ENCODE measurements at places on chromosomes 1 and 21.
A peak's percentile ranks its signal among the peaks of the same experiment; 100 is the strongest.

- peak; percentile 36 for DNase-seq
Observed at GRCh38 chr1:20982316-20982715, 194.4 kb downstream of the EIF4G3 start.

- DNase-seq = no peak
Observed at GRCh38 chr1:3500265-3500835, 45.9 kb downstream of the ARHGEF16 start.

DNA sequence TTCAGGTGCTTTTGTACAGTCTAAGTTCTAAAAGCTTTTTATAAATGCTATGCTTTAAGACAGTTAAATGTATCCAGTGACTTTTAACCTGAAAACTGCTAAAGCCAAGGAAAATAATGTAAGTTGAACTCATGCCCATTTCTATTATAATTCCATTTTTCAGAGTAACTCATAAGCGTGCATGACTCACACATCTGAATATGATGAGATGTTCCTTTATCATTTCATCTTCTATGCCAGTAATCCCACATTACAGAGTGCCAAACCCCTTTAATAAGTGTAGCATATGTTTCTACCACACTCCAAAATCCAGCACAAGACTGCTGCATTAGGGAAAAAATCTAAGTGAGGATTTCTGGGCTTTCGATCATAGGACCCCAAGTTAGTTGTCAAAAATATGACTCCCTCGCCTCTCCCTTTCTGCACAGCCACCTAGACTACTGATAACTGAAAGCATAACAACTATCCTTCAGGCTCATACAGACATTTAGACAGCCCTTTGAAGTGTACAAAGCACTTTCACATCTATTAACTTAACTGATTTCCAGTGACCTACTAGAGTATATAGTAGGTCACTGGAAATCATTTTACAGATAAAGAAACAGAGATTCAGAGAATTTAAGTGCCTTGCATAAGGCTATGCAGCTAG lies 45.3 kb downstream of the JAK1 start:
- no peak for DNase-seq

DNA sequence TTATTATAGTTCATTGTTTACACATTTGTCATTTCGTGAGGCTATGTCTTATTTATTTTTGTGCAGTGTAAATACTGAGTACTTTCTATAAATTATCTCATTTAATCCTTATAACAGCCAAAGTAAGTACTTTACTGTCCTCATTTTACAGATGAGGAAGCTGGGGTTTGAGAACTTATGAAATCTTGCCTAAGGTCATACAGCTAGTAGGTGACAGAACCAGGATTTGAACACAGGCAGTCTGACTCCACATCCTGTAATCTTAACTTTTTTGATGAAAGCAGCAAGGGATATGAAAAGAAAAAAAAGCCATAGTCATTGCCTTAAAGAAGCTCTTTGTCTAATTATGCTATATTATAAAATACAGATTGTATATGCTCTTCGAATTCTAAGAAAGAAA lies 107.1 kb upstream of the BMP8A start:
- DNase-seq = no peak

GRCh38 chr1:246338546-246338945 lies 168.5 kb downstream of the SMYD3 start:
- no peak for DNase-seq

DNA sequence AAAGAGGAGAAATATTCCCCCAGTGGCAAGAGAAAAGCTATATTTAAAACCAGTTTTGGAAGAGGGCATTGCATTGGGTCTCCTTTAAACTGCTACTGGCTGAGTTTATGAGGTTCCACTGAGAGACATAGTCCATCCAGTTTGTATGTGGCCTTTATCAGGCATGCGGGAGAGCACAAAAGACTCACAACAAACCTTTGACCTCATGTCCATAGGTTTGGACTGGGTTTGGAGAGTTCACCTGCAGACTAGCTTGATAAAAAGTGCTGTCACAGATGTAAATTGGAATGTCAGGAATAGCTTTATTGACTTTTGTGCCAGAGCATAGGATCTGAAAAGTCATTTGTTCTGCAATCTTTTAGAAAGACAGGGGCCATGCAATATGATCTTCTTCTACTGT lies 131.0 kb upstream of the NRIP1 start:
- DNase-seq = no peak

DNA sequence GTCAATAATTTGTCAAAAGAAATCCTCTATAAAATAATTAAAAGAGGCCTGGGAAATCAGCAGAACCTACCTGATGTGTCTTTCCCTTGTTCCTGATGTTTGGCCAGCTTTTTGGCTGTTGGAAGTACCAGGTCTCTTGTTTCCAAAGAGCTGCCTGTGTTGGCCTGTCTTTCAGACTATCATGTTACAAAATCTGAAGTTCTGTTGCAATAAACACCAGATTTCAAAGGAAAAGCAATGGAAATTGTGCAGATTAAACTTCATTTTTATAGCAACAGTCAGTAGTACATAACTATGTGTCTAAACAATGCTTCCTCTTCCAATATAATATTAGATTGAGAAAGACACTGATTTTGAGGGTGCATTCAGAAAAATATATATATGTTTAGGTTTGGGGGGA lies 647.2 kb upstream of the CXADR start:
- no peak for DNase-seq

- no peak for DNase-seq
Observed at GRCh38 chr1:71792264-71792663, 490.1 kb downstream of the NEGR1 start.

DNA sequence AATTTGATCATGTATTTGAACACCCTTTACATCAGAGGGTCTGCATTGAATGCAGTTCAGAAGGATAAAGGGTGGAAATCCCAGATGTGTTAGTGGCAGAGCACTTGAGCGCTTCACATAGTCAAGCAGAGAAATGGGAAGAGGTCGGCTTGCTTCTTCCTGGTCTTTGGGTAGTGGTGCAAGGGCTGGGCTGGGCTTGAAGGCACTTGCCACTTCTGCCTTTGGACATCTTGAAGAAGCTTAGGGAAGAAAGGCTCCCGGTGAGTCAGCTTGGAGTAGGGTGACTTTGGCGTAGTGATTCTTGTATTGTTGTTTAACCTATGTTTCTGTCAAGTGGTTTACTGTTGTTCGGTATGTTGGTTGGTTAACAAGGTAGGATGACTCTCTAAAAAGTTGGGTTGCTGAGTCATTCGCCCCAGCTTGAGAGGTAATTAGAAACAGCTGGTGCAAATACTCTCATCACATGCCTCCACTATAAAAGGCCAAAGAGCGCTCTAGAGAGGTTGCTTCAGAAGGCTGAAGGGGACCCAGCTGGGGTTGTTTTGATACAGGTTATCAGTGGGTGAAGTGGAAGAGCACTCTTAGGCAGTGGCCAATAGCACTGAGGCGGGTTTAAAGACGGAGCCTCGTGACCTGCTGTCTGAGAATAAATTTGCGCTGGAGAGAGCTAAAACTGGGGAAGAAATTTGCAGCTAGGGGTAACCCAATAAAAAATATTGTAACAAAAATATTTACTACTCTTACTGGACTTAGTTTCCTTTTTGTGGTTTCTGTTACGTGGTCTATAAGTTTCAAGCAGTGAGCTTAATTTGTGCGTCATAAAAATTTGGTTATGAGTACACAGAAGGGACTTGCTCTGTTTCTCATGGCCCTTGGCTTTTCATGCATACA lies 1.4 kb downstream of the BACH1 start:
- peak; percentile 92 for DNase-seq

DNA sequence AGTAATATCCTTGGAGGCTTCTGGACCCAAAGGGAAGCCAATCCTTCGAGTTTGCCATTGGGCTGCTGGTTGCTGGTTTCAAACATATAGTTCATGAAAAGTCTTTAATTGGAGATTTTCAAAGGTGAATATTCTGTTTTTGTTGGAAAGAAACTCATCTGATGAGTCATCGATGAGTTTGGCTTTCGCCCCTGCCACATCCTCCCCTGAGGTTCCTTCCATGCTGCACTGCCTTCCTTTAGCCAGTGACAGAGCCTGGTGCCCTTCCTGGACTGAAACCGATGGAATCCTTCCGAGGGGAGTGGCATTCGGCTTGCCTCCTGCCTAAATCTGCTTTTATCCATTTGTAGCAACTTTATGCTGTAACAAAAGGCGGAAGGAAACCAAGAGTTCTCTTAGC lies 550.0 kb downstream of the KIF26B start:
- DNase-seq = no peak

DNA sequence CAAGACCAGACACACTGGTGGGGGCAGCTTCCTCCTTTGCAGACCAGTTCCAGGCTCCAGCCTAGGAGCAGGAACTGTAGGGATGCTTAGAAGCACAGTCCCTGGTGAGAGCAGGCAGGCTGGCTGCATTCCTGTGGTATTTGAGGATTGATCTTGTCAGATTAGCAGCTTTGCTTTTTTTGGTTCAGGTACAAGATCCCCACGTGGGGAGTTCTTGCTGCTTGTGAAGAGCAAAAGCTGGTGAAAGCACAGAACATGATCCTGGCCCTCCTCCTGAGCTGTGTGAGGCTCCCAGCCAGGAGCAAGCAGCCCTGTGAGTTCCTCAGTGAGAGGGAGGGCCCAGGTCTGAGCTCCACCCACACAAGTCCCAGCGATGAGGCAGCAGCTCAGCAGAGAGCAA lies 75.3 kb upstream of the ARTN start:
- peak; percentile 69 for DNase-seq

DNA sequence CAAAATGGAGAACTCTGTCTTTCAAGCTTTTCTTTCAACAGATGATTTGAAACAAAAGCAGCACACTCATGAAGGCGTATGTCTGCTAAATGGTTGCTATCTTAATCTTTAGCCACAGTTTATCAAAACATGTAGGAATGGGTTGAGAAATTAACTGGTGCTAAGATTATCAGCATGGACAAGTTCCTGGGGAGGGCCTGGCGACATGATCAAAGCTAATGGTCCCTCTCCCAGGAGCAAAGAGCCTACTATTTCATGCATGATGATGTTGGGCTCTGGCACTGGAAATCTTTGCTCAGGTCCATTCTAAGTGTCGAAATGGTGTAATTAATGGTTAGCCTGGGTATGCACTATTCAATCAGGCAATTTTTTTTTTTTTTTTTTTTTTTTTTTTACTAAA lies 91.7 kb downstream of the SLC45A1 start:
- DNase-seq = no peak

- DNase-seq = no peak
Observed at GRCh38 chr1:48761411-48761810, 15.3 kb downstream of the BEND5 start.

DNA sequence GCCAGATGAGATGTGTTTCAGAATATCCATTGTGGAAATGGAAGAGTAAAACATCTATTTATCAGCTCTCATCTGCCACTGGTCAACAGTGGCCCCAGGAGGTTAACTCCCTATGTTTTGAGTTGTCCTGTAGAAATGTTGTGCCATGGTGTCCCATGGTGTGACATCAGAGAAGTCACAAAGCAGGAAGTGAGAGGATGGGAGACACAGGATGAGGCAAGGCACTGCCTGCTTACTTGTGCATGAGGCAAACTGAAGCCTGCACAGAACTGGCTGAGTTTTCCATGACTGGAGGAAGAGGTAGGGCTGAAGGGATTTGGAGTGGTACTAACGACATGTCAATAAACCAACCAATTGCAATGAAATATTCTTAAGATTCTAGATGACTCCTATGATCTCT lies 131.5 kb upstream of the ZNF644 start:
- DNase-seq = no peak

DNA sequence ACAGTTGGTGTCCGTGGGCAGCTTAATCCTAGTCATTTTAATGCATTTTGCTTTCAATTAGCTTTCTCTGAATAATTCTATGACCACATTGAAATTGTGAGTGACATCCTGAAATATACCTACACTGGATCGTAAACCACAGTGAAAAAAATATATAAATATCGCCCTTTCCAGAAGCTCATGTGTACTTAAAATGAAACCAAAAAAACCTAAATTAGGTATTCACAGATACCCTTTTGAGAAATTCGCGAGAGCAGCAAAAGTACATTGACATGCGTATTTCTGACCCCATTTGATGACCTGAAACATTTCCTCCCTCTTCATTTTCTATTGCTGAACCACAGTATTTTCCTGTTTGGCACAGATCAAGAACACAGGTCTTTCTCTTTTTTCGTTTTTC lies 253.8 kb downstream of the LTN1 start:
- DNase-seq = no peak

DNA sequence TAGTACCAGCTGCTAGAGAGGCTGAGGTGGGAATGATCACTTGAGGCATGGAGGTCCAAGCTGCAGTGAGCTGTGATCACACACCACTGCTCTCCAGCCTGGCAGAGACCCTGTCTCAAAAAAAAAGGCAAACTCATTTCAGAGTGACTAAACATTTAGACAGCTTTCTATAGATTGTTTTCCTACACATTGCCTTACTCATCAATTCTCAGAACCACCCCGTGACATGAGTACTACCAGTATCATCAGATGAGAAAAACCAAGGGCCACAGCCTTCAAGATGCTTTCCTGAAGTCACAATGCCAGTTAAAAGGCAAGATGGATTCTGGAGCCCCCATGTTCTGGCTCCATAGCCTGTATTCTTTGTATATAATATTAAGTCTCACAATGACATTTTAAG lies 22.4 kb upstream of the SMPDL3B start:
- no peak for DNase-seq

DNA sequence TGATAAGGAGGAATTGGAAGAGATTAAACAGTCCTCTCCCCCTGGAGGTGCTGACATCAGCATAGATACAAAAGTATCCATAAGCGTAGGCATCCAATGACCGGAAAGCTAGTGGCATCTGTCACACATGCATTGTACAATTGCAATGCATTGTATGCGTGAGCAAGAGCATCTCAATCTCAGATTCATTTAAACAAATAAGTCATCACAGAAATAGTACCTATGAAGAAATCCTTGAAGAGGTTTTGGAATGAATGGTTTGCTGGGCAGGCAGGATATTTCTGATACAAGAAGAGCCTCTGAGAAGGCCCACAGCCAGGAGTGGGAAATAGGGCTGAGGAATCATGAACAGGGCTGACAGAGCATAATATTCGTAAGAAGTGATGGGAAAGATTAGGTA lies 88.9 kb upstream of the ABCD3 start:
- no peak for DNase-seq

- DNase-seq = no peak
Observed at GRCh38 chr1:115873184-115873583, 32.3 kb upstream of the NHLH2 start.

GRCh38 chr1:20893931-20894330 lies 106.8 kb upstream of the HP1BP3 start:
- no peak for DNase-seq

DNA sequence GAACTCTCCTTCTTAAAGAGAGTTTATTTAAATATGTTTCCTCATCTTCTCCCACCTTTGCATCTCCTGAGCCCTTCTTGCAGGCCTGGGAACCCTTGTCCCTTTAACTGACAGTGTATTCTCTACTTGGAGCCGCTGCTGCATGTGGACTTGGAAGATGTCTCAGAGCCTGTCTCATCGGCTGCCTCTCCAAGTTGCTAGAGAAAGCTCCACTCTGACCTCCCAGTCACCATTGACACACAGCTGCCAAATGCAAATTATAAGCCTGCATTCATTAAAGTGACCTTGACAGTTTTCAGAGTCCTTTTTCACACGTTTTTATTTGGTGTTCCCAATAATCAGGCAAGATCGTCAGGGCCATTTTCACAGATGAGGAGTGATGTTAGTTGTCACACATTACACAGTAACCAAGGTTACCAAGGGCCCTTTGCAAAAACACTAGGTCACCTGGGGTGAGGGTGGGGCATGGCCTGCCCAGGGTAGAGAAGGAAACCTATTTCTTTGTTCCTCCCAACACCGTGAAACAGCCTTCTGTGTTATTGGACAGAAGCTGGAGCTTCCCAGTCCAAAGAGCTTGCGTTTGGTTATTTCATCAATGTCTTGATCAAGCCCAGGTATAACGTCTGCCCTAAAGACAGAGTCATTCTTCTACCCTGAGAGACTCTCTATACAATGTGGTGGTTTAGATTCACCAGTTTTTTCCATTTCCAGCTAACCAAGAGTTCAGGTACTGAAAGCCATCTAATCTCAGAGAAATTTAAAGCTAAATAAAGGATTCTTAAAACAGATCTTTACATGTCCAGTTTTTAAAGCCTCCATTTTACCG lies 164.1 kb downstream of the GALNT2 start:
- no peak for DNase-seq
